ENCODE measurements at places on chromosomes 12 and 14.

DNA sequence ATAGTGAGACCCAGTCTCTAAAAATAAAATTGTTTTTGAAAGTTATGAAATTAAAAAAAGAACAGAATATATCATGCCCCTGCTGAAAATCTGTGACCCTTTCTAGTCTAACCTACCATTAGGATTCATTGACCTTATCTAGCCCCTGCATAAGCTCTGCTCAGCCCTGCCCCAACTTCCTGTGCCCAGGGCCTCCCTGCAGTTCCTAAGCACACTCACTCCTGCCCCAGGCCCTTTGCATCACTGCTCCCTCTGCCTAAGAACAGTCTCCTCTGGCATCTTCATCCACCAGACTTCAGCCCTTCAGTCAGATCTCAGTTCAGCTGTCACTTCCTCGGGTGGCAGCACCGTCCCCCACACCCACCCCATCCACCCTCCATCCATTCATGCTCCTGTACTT, 55.4 kb downstream of the SCARB1 start:
- DNase-seq = no peak

DNA sequence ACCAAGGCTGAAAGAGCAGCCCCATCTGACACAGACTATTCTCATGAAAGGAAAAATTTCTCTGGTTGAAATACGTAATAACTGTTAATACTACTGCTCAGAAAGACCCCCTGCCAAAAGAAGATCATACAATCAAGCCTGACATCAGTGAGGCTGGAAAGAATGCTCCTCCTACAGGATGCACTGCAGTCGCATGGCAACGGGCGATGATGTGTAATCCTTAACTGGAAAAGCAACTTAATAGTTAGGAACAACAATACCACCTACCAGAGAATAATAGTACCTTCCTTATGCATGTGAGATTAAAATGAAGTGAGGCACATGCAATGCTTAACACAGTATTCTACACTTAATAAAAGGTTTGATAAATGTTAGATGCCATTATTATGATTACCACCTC, 1.2 kb upstream of the GOLGA5 start:
- no peak for DNase-seq

- peak; percentile 35 for DNase-seq
Observed at GRCh38 chr12:6765634-6766581, at the start of gene PTMS. Gene PTMS (plus strand): TSS chr12:6766363. CDS start chr12:6766706, 343 bp downstream.

DNA sequence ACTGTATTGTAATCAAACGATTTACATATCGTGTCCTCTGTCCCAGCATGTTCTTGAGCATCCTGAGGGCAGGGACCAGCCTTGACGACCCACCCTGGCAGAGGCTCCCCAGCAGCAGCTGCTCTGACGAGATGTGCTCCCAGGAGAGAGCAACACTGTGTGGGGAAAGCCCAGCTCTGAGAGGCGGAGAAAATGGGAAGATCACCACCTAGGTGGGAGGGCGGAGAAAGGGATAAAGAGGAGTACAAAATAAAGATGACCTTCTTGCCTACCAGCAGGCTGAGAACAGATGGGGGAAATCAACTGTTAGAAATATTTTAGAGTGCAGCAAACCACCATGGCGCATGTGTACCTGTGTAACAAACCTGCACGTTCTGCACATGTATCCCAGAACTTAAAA, 71.5 kb upstream of the CAPRIN2 start:
- no peak for DNase-seq

DNA sequence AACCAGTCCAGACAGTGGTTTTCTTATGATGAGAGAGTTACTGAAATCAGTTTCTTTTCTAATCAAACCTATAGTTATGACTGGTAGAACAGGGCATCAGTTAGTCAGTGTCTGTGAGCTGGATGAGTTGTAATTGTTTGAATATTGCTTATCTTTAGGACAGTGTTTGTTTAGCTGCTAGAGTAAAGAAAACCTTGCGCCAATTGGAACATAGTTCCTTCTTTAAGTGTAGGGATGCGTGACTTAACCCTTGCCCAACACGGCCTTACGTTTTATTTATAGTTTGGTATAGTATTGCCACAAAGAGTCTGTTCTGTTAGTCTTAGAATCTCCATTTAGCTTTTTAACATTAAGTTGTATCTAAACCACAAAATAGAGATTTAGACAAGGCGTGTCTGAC, 572.6 kb downstream of the SLC16A7 start:
- DNase-seq = no peak

GRCh38 chr12:90858252-90858651, 96.7 kb downstream of the CCER1 start:
- no peak for DNase-seq

DNA sequence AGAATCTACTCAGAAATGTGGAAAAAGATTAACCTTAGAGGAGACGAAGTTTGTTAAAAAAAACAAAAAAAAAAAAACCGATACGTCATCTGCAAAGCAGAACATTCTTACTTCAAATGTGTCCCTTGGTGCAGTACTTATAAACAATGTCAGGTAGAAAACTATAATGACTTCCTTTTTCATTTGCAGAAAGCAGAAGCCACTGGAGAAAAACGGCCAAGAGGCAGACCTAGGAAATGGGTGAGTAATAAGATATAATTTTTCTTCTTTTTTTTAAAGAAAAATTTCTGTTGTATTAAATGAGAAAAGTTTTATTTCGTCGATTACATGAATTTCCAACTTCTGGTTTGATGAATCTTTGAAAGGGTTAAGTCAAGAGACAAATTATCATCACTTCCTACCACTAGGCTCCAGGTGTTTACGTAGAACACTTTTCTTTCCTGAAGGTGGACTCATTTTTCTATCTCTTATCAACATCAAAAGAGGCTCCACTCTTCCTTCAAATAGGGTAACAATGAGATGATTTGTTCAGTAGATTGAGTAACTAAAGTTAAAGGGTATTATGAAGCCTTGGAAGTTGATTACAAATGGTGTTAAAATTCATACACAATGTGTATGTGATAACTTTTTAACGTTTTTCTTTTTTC, 14.2 kb downstream of the HMGA2 start:
- no peak for DNase-seq

- DNase-seq = peak; percentile 91
Observed at GRCh38 chr14:73829526-73830431, 21.9 kb upstream of the PTGR2 start.

- no peak for DNase-seq
Observed at GRCh38 chr12:50776749-50777728, 13.1 kb downstream of the ATF1 start.

- no peak for DNase-seq
Observed at GRCh38 chr12:113850309-113851056, 115.6 kb downstream of the RBM19 start.

- no peak for DNase-seq
Observed at GRCh38 chr12:513446-513845, 53.7 kb downstream of the B4GALNT3 start.

DNA sequence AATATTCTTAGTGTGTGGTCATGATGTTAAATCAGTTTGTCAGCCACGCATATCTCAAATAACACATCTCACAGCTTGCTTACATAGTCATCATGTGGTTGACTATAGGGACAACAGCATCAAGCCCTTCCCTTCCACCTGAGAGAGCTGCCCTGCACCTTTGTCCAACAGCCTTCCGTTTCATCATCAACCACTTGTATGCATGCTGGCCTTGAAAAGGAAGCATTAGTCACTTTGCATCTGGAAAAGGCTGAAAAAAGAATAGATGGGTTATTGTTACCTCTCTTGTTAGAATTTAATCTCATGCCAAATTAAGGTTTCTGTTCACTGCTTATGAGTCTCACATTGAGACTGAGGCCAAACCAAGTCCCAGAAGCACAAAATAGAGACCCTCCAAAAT, 1586.5 kb upstream of the SEL1L start:
- no peak for DNase-seq

DNA sequence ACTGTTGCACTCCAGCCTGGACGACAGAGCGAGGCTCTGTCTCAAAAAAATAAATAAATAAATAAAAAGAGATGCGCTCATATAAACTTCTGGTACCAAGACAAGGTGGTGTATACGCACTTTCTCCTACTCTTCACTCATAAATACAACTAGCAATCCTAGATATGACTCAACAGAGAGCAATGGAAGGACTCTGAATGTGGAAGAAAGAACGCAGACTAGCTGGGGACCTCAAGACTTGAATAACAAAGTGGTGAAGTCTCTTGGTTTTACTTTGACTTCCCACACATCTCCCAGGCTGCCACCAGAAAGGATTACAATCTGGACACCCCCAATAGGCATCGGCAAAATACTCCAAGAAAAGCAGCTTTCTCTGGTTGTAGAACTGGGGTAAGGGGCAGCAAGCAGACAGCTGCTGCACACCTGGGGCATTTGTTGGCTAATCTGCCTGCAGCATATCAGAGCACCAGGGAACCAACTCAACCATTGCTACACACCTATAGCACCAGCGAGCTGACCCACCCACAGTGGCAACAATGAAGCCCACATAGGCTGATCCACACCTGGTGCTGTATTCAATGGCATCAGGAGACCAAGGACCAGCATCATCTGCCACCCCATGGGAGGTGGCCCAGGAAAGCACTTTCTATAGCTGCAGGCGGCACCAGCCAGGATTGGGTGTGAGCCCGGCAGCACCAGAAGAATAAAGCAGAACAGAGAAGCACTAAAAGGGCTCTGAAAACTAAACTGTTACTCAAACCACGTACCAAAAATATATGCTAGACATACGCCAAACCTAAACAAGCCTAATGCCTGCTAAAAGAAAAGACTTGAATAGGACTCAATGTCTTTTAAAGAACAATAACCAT, 1231.7 kb upstream of the TMEM132C start:
- DNase-seq = no peak

GRCh38 chr12:53044896-53045695, 4.8 kb upstream of the TNS2 start:
- DNase-seq = no peak

- DNase-seq = no peak
Observed at GRCh38 chr14:75821831-75822521, 159.8 kb downstream of the TGFB3 start.

GRCh38 chr14:33484264-33484663, 466.6 kb downstream of the EGLN3 start:
- no peak for DNase-seq

GRCh38 chr14:103857256-103857655, 9.9 kb upstream of the PPP1R13B start:
- no peak for DNase-seq

GRCh38 chr12:124520265-124520701, 47.1 kb downstream of the NCOR2 start:
- no peak for DNase-seq

- DNase-seq = no peak
Observed at GRCh38 chr12:39743655-39744054, 124.1 kb upstream of the ABCD2 start.

DNA sequence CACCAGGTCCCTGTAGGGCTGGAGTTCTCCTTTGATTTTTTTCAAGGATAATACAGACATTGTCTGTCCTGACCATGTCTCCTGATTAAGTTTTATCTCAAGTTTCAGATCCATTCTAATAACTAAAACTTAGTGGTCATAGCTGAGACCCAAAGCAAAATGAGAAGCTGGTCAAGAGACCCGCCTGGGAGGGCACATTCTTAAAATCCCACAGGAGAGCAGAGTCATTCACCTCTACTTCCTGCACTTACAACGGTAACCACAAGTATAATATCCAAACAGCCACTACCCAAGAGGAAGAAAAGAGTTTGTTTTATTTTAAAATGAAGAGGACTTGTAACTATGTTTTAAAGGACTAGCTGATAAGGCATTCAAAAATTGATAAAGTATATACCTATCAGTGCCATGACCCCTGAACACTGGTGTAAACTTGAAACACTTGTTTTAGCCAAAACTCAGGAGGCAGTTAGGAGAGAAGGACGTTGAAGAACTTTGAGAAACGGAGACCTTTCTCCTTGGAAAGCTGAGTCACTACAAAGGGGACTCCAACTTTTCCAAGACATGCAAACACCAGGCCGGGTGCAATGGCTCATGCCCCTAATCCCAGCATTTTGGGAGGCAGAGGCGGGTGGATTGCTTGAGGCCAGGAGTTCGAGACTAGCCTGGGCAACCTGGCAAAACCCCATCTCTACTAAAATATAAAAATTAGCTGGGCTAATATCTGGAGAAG, 478.2 kb downstream of the GLT1D1 start:
- no peak for DNase-seq

- DNase-seq = peak; percentile 72
Observed at GRCh38 chr14:69637503-69638031, 26.2 kb downstream of the SUSD6 start.

- DNase-seq = no peak
Observed at GRCh38 chr14:69848903-69849391, 30.3 kb upstream of the SMOC1 start.

DNA sequence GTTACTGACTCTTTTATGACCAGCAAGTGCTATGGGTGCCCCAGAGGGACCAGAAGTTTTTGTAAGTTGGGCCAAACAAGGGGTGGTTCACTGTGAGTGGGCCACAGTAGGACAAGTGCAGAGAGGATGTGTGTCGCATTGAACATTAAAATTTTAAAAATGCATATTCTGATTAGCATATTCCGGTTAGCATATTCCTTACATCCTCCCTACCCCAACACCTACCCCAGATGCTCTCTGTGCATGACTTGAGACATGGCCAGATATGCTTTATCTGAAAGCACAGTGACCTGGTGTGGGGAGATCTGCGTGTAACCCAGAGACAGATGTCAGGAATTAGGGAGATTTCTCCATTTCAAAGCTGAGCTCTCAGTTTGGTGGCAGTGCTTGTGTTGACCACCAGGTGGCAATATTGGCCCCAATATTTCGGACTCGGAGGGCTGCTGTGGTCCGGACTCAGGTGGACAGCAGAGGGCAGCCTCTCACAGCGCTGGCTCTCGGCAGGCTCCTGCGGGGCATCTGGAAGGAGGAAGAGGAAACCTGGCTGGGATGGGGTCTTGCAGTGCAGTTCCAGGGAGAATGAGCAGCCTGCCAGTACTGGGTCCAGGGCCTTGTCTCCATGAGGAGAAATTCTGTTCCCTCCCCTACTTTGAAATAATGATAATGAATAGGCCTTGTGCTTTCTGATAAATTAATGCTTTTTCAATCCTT, 1.6 kb upstream of the CEBPE start:
- peak; percentile 94 for DNase-seq

DNA sequence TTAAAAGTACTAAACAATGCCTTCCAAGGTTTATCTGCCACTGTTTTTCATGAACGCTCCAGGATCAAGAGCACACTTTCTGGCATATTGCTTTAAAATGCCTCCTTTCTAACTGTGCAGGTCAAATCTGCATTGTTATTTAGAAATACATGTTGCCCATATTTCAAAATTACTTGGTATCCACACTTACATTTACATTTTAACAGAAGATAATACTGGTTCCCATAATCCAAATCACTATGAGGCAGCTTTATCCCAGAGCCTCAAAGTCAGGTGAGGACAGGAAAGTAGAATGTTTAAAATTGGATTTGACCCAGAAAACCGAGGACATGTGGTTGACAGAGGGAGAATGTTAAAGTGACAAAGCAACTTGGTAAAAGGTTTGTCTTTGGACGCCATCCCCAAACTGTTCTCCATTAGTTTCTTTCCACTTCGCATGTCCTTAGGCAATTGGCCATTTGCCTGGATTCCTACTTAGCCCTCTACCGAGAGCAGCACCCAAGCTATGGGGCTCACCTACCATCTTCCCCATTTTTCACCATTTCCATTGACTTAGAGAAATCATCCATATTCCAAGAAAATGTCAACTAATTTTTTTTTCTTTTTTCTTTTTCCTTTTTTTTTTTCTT, 353.0 kb downstream of the PAWR start:
- no peak for DNase-seq
